Uterine smooth muscle cell (primary cell): ENCODE measurements at places on chromosomes 3 and 15. TPM values are rescaled to one million over a fixed set of nuclear protein-coding genes. Genes with fewer than 3 reads are reported as not detected.

The ELP6 gene
- total RNA-seq, result 28.5 and 40.5 TPM in 2 replicates

The RBSN gene
- total RNA-seq, result 29.0 and 30.4 TPM in 2 replicates

The PLA2G4F gene
- 0.12 TPM in 1 of 2 replicates, not detected in the other for total RNA-seq

The RBM6 gene
- 60.4 and 62.8 TPM in 2 replicates for total RNA-seq

The DYNC1LI1 gene
- total RNA-seq, result 41.0 and 63.2 TPM in 2 replicates

The CRTAP gene
- total RNA-seq, result 136 and 245 TPM in 2 replicates

The SEMA4B gene
- 11.8 and 16.2 TPM in 2 replicates for total RNA-seq

The RLBP1 gene
- total RNA-seq, result not detected in 2 replicates

The RETNLB gene
- not detected in 2 replicates for total RNA-seq

The LNP1 gene
- total RNA-seq, result 3.0 and 5.8 TPM in 2 replicates

The SUSD5 gene
- 2.3 and 4.1 TPM in 2 replicates for total RNA-seq

The PP2D1 gene
- not detected in 2 replicates for total RNA-seq

The USP50 gene
- 0.62 TPM in 1 of 2 replicates, not detected in the other for total RNA-seq

The REC114 gene
- total RNA-seq, result not detected in 2 replicates

The WDR93 gene
- total RNA-seq, result under 0.01 TPM in 2 replicates

The RBPMS2 gene
- under 0.01 TPM in 2 replicates for total RNA-seq

The CPOX gene
- 29.6 and 31.3 TPM in 2 replicates for total RNA-seq

The KLHL40 gene
- not detected in 2 replicates for total RNA-seq

The CXCR6 gene
- total RNA-seq, result under 0.01 TPM in 1 of 2 replicates, not detected in the other

The WHAMM gene
- total RNA-seq, result 4.4 and 4.6 TPM in 2 replicates

The ARHGEF26 gene
- 2.1 and 2.2 TPM in 2 replicates for total RNA-seq

The AP4E1 gene
- total RNA-seq, result 18.0 and 19.4 TPM in 2 replicates

The LMAN1L gene
- 0.11 TPM in 1 of 2 replicates, not detected in the other for total RNA-seq

The NAALADL2 gene
- total RNA-seq, result 11.9 and 13.7 TPM in 2 replicates

The ANKRD63 gene
- total RNA-seq, result not detected in 2 replicates

The CSPG5 gene
- under 0.01 and 0.22 TPM in 2 replicates for total RNA-seq

The RTP4 gene
- total RNA-seq, result 1.4 and 2.9 TPM in 2 replicates

The B3GNT5 gene
- 9.8 and 10.0 TPM in 2 replicates for total RNA-seq

The C3orf85 gene
- not detected in 2 replicates for total RNA-seq

The BCL2A1 gene
- total RNA-seq, result 4.9 and 27.1 TPM in 2 replicates

The ACAD11 gene
- 54.6 and 68.4 TPM in 2 replicates for total RNA-seq

The TMEM207 gene
- not detected in 2 replicates for total RNA-seq

The CLRN1 gene
- not detected in 2 replicates for total RNA-seq

The SNTN gene
- total RNA-seq, result not detected in 2 replicates

The XYLB gene
- 5.4 and 6.1 TPM in 2 replicates for total RNA-seq

The A4GNT gene
- not detected in 2 replicates for total RNA-seq

The RAB6B gene
- 0.22 and 0.37 TPM in 2 replicates for total RNA-seq

The GUCA1C gene
- total RNA-seq, result not detected in 2 replicates

The ACKR2 gene
- 0.22 and 0.37 TPM in 2 replicates for total RNA-seq

The AADAC gene
- 0.12 TPM in 1 of 2 replicates, not detected in the other for total RNA-seq

The P2RY13 gene
- total RNA-seq, result not detected in 2 replicates

The ANKDD1A gene
- 3.1 and 3.5 TPM in 2 replicates for total RNA-seq

The GOLGA8T gene
- not detected in 2 replicates for total RNA-seq

The NUSAP1 gene
- 51.1 and 167 TPM in 2 replicates for total RNA-seq

The GPR62 gene
- total RNA-seq, result 0.12 TPM in 1 of 2 replicates, not detected in the other

The HTR3E gene
- not detected in 2 replicates for total RNA-seq

The EOMES gene
- total RNA-seq, result not detected in 2 replicates

The PARP15 gene
- total RNA-seq, result under 0.01 and 0.11 TPM in 2 replicates

The CYP19A1 gene
- 0.12 and 0.55 TPM in 2 replicates for total RNA-seq

The GPR156 gene
- total RNA-seq, result 0.37 and 0.55 TPM in 2 replicates

The SATB1 gene
- 14.9 and 21.5 TPM in 2 replicates for total RNA-seq

The SLC28A1 gene
- total RNA-seq, result under 0.01 and 0.12 TPM in 2 replicates

The ATP2C1 gene
- total RNA-seq, result 148 and 169 TPM in 2 replicates

The QTRT2 gene
- 14.1 and 23.4 TPM in 2 replicates for total RNA-seq

The SLC2A2 gene
- not detected in 2 replicates for total RNA-seq

The TRAT1 gene
- 0.11 TPM in 1 of 2 replicates, not detected in the other for total RNA-seq

The STXBP5L gene
- total RNA-seq, result under 0.01 TPM in 1 of 2 replicates, not detected in the other

The CTXN2 gene
- total RNA-seq, result not detected in 2 replicates

The LRRIQ4 gene
- 0.11 TPM in 1 of 2 replicates, not detected in the other for total RNA-seq
